ENCODE measurements at places on chromosomes 1 and 21. TPM values are rescaled to one million over a fixed set of nuclear protein-coding genes. Genes with fewer than 3 reads are reported as not detected.

Gene CYP4X1
- total RNA-seq = not detected

Gene UQCRHL
- total RNA-seq = 4.4 TPM

Gene HTR1D
- not detected for total RNA-seq

Gene FAF1
- total RNA-seq = 35.2 TPM

Gene MATN1
- not detected for total RNA-seq

Data from fibroblast of lung (primary cell).